T-helper 9 cell (primary cell): ENCODE measurements at places on chromosomes 2 and 18.

DNA sequence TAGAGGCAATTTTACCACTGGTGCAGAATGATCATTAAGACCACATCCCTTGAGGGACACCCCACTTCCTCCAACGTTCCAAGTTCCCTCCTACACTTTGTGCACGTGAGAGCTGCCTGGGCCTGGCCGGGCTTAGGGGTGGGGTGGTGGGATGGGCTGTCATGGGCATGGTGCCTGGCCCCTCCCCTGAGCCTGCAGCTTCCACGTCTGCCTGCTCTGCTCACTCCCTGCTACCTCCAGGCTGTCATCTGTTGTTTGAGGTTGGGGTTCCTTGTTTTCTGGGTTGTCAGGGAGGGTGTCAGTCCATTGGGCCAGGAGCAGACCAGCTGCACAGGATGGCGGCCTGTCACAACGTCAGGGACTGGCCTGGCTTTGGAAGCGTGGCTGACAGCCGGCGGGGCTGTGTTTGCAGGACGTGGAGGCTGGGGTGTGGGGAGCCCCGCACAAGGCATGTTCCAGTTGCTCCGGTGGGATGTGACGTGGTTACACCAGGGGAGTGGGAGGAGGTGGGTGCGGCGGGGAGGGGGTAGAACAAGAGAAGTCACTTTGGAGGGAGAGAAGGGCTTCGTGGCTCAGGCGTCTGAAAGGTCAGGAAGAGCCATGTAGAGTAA lies 72.3 kb downstream of the RTP5 start:
- no peak for DNase-seq

DNA sequence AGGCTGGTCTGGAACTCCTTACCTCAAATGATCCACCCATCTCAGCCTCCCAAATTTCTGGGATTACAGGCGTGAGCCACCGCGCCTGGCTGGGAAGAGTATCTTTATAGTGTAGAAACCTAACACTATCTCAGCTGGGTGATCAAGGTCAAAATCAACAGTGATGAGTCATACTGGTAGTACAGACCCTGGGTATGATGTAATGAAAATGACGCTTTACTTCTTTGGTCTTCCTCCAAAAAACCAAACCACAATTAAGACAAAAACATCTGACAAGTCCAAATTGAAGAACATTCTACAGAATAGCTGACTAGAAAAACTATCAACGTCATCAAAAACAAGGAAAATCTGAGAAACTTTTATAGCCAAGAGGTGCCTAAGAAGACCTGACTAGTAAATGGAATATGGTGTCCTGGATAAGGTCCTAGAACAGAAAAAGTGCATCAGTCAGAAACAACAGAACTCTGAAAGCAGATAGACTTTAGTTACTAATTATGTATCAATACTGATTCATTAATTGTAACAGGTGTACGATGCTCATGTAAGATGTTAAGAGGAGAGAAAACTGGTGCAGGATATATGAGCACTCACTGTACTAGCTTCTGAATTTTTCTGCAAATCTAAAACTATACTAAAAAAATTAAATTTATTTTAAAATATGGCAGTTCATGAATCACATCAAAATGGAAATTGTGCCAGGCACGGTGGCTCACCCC lies 25.4 kb downstream of the PDCL3 start:
- DNase-seq = no peak

DNA sequence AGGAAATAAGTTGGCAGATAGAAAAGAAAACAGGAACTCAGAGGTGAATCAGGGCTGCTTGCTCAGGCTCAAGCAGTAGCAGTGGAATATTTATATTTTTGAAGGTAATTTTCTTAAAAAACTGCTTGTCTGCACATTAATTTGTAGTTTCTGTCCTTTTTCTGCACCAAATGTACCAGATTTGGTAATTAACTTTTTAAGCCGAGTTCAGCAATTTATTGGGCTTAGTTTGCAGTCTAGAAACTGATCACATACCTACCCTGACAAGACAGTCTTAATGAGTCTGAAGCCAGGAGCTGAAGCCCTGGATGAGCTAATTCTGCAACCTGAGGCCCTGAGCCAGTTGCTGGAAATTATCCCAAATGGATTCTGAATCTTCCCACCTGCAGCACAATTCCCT lies 647.0 kb downstream of the TDRD15 start:
- DNase-seq = no peak

DNA sequence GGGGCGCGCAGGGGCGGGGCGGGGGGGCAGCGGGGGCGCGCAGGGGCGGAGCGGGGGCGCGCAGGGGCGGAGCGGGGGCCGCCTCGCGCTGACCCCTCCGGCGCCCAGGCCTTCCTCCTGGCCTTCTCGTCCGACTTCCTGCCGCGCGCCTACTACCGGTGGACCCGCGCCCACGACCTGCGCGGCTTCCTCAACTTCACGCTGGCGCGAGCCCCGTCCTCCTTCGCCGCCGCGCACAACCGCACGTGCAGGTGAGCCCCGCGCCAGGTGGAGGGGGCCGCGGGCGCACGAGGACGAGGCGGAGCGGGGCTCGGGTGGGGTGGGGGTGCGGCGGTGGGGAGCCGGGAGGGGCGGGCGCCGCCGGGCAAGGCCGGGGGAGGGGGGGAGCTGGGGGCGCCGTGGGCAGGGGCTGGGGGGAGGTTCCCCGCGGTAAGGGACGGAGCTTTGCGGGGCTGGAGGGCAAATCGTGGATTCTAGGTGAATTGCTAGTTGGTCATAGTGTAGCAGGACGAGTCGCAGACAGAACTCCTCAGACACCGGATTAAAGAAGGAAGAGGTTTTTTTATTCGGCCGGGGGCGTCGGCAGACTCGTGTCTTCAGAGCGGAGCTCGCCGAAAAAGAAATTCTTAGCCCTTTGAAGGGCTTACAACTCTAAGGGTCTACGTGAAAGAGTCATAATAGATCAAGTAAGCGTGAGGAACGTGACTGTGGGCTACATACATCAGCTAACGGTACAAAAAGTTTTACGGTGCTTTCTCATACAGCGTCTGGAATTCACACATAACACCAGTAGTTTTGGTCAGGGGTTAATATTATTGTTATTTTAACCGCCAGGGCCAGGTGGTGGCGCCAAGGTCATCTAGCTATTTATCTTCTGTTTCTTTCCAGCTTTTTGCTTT lies 29.9 kb downstream of the ANO7 start:
- DNase-seq = peak; percentile 35

- DNase-seq = no peak
These were observed 68.8 kb downstream of the CAVIN2 start for GRCh38 chr2:191778041-191778440.

GRCh38 chr2:233075141-233075965 lies 15.2 kb downstream of the INPP5D start:
- no peak for DNase-seq

DNA sequence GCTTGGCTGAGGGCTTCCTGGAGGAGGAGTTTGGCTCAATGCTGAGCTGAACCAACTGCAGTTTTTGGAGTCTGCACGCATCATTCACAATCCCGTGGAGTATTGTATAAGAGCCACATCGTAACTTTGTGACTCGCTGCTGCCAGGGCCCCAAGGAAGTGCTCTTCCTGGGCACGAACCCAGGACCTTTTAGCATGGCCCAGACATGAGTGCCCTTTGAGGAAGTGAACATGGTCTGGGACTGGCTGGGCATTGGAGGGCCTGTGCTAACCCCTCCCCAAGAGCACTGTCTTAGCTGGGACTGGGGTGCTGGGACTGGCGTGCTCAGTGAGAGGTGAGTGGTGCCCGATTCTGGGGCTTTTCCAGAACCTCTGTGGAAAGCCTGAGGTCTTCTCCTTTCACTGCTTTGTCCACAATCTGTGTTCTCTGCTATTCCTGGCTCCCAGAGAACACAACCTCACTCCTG lies 88.6 kb downstream of the LIPG start:
- DNase-seq = no peak

GRCh38 chr18:61554117-61554776 lies 221.0 kb downstream of the CDH20 start:
- DNase-seq = no peak

DNA sequence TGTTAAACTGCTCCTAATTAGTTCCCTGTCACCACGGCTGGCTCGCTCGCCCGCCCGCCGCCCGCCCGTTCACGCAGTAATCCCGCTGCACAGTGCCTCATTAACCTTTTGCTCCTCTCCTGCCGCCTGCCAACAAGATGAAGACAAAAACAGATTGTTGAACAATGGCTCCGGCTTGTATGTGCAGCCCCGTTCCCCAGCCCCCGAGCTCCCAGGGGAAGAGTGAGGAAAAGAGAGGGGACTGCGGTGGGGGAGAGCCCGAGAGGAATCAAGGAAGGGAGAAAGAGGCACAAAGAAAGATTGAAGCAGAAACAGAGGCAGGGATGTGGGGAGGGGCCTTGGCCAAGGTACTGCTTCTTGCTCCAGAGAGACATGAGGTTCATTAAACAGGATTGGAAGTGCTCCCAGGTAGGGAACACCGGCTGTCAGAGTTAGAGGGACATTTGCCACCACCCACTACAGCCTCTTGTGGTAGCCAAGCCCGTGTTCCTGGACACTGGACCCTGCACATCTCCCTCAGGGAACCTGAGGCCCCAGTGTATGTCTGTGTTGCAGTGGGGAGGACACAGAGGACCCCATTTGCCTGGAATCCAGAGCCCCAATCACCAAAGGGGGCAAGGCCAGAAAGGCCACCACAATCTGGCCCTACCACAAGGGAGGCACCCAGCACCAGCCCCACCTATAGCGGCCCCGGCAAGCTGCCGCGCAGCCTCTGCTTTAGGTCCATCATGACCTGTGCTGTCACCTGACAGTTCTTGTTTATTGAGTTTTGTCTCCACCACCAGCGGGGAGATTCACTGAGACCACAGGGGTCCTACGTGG lies 38.1 kb downstream of the EMX1 start:
- DNase-seq = no peak

GRCh38 chr2:136242687-136243277 lies 124.8 kb upstream of the CXCR4 start:
- DNase-seq = peak; percentile 18

DNA sequence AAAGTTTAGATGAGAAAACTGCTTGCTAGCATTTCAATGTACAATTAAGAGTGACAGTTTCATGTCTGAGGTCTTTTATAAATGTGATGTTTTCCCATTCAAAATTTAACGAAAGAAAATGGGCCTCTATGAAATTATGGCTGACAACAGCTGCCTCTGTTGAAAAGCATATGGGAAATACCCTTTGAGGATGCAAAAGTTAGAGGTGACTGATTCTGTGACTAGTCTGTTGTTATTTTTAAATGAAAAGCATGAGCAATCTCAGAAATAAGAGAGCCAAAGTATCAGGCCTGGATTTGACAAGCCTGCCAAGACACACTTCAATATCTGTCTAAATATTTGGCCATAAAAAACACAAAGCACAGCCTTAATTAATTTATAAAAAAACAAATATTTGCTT lies 580.8 kb downstream of the ERBB4 start:
- DNase-seq = no peak

DNA sequence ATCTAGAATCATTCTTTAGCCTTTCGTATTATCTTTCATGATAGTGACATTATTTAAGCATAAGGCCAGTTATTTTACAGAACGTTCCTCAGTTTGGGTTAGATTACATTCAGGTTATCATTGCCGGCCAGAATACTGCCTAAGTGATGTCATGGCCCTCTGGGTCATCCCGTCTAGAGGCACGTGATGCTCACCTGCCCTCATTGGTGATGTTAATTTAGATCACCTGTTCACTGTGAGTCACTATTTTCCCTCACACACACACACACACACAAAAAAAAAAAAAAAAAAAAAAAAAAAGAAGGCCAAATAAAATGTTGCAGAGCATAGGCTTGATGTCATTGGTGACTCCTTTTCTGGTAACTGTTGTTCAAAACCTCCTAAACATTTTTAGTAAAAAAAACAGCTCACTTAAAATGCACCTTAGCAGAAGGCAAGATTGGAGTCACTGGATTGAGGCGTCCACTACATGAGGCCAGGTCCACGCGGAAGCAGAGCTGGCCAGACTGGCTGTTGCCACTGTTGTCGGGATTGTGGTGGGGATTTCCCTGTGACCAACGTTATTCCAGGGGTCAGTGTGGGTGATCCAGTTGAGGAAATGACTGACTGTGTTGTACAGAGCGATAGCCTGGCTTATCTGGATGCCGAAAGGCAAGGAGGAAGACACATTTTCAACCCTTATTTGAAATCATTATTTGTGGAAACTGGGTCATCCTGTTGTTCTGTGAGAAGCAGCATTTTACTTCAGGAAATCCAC lies 52.1 kb upstream of the CNGA3 start:
- no peak for DNase-seq
